ENCODE measurements at places on chromosomes 7 and 10.

DNA sequence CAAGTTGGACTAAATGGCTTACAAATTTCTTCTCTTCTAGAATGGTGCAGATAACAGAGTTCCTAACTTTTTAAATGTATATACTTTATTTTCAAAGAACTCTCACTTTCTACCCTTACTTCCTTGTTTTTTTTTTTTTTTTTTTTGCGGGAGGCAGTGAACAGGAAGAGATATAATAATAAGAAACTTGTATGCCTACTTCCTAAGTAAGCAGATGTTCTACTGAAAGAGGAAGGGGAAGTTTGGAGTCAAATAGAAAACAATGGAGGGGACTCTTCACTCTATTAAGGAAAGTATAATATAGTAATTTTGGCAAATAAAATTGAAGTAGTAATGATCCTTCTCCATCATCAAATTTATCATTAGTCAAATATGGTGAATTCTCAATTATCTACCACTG is 754.0 kb downstream of the KCNMA1 start:
- DNase-seq, result no peak

DNA sequence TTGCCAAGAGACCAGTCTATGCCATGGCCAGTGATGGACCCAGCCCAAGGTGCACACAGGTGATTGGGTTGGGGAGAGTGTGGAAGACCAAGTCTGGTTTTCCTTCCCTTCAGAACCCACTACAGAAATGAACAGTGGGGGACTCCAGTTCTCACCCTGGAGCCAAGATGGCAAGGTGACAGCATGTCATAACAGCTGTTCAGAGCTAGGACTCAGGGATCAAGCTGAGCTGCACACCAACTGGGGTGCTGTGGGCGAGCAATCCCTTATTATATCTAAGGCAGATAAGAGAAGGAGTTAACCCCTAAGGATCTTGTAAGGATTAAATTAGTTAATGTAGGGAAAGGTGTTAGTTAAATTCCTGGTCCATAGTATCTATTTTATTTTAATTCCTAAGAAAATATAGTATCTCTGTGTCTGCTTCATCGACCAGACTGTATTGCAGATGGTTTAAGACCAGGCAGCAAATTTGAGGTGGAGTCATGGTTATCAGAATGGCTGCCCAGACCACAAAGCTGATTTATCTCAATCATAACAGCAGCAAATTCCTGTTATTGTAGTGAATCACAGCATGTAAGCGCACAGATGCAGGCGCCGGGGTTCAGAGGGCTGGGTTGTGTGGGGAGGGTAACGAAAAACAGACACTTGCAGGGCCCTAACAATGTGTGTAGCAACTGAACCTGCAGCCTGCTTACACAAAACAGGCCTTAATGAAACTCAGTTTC is 208.7 kb upstream of the ZNF32 start:
- no peak for DNase-seq

- no peak for DNase-seq
Observed at GRCh38 chr7:109956916-109957315, 1134.0 kb upstream of the LRRN3 start.

- DNase-seq, result no peak
Observed at GRCh38 chr10:5544216-5544805, 19.6 kb downstream of the CALML3 start.

DNA sequence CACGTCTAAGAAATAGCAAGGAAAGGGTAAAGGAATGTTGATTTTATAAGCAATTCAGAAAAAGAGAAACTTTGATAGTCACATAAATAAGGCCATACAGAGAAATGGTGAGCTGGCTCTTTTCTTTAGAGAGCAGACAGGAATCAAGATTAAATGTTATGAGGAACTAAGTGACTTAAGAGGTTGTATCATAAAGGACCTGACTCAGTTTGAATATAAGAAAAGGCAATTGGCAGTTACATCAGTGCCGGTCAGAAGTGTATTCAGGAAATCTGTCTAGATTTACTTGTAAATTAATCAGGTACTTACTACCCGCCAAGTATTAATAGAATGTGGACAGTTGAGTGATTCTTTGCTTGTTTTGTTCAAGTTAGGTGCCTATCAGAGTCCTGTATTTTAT is 2.1 kb downstream of the MRPL32 start:
- no peak for DNase-seq

DNA sequence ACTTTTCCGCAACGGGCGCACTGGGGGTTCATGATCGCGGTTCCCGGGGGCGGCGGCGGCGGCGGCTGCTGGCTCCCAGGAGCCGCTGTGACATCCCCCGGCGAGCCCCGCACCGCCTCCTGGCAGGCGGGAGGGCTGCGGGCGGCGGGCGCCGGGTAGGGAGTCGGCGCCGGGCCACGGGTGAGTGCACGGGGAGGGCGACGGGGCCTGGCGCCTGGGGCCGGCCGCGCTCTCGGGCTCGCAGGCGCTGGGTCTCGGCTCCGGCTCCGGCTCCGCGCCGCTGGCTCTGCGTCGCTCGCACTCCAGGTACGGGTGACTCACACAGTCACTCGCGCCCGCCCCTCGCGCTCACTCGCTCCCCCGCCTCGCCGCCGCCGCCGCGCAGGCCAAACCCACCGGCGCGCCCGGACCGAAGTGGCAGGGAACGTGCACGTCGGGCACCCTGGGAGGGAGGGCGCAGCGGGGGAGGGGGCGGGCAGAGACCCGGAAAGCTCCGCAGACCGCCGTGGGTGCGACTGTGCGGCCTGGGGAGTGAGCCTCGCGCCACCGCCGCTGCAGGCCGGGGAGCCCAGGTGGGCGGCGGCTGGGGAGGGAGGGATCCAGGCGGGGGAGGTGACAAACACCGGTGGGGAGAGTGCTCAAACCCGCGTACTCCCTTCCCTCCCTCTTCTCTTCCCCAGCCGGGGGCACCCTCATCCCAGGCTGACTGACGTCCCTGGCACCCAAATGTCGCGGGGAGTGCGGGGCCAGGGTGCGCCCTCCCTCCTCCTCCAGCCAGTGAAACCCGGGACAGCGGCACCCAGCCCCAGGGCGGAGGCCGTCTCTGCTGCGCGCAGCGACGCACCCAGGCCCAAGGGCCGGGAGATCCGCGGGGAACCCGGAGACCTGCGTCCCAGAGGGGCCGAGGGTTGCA is 276.9 kb upstream of the NEBL start:
- DNase-seq, result peak; percentile 82

- no peak for DNase-seq
Observed at GRCh38 chr7:2974093-2974819, 69.4 kb downstream of the CARD11 start.

GRCh38 chr7:74115326-74115725 is 31.7 kb downstream of the LIMK1 start:
- peak; percentile 21 for DNase-seq

DNA sequence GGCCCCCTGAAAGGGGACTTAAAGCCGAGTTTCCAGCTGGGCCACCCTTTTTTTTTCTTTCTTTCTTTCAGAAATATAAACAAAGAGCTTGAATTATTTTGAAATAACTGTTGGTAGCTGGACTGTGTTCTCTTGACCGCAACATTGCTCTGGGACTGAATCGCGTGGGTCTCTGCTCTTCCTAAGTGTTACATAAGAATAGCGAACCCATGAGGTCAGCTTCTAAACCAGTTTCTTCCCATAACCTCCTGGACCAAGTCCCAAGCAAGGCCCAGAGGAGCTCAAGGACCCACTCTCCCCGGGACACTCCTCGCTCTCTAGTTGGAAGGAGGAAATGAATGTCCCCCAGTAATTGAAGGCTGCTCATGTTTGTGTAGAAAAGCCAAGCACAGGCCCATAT is 91.1 kb downstream of the CXCL12 start:
- DNase-seq, result no peak

GRCh38 chr10:70541736-70542564 is 60.6 kb downstream of the PRF1 start:
- DNase-seq, result no peak

DNA sequence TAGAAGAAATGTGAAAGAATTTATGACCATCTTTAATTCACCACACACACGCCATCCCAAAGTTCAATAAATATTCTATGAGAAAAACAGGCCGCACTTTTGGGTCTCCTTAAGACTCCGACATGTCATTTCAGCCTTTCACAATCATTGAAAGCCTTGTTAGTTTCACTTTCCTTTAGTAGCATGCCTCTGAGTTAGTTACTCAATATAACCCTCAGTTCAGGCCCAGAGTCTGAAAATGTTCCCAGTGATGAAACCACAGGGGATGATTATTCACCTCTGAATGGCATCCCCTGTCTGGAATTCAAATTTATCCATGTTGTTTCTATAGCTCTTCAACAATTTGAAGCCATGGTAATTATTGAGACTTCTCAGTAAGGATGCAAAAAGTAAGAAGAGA is 278.1 kb upstream of the NRP1 start:
- no peak for DNase-seq

DNA sequence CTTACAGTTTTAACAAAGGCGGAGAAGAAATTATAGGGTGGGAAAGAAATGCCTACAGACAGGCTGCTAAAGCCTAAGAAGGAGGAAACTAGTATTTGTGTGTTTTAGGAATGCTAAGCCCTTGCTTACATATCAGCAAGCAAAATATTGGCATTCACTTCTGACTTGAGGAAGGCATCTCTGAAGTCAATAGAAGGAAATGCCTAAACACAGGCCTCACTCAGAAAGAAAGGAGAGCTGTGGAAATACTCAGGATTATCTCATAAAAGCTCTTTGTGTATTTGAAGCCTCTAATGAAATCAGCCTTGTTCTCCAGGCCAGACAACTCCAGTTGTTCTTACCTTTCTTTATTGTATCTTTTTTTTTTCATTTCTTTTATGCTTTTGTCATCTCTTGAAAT is 158.0 kb downstream of the AUTS2 start:
- no peak for DNase-seq

- DNase-seq, result no peak
Observed at GRCh38 chr7:20064974-20065862, 152.0 kb downstream of the MACC1 start.

GRCh38 chr7:44727937-44728262 is 20.7 kb upstream of the ZMIZ2 start:
- no peak for DNase-seq

DNA sequence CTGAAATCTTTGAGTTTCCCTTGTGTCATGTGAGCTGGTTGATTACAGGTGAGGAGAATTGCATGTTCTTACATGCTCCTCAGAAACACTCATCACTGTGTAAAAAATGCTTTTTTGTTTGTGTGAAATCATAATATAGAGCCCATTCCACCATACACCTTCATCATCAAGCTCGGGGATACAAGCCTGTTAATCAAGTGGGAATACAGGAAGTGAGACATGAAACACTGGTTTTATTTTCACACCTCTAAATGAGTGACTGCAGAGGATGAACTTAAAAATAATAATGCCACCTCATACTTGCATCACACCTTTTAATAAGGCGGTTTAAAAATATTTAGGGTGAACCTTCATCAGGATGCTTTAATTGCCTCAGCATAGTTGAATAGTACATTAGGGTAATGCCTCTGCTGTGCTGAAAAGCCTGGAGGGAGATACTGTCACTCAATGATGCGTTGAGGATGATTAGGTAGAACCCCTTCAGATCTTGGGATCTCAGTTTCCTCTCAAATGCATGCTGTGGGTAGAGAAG is 164.6 kb downstream of the AUTS2 start:
- DNase-seq, result no peak

GRCh38 chr7:69199041-69199440 is 399.2 kb upstream of the AUTS2 start:
- no peak for DNase-seq

- DNase-seq, result no peak
Observed at GRCh38 chr10:125373546-125373945, 213.2 kb upstream of the CTBP2 start.

DNA sequence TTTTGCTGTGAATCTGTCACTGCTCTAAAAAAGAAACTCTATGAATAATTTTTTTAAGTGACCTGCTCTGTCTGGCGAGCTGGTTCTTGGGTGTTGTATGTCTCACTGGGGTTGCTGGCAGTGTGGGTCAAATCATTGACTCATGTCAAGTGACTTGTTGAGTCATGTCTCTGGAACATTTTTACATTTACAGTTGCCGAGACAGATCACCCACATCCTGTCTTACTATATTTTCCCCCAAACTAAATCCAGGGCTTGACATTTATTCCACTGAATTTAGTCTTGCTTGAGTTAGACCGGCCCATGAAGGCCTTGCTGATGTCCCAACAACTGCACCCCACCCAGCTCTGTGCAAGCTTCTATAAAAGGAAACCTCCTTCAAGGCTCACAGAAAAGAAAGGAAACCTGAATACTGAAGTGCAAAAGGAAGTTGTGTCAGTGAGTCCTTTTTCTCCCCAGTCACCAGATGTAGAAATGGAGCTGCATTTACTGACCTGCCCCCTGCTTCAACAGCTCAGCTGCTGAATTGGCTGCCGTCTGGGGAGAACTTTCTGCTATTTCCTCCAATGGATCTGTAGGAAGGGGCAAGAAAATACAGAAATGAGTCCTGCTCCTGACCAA is 290.3 kb downstream of the TNS3 start:
- DNase-seq, result peak; percentile 56

DNA sequence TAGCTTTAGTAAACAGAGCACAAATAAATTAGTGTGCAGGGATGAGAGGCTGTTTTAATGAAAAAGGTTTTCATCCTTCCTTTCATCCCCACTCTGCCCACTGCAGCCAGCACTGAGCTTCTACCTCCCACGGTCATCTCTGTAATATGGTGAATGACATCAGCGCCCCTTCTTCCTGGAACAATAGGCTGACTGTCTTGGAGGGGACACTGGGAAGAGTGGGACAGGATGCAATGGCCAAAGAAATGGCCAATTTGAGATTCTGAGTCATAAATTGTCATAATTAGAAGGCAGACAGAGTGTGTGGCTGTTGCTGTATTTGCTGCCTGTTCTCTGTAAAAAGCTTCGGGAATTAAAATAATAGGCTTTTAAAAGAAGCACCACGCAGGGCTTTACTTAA is 126.7 kb upstream of the CALN1 start:
- no peak for DNase-seq

GRCh38 chr10:85863301-85864172 is 503.1 kb downstream of the GRID1 start:
- no peak for DNase-seq

- no peak for DNase-seq
Observed at GRCh38 chr10:126518218-126519080, 130.2 kb upstream of the ADAM12 start.

DNA sequence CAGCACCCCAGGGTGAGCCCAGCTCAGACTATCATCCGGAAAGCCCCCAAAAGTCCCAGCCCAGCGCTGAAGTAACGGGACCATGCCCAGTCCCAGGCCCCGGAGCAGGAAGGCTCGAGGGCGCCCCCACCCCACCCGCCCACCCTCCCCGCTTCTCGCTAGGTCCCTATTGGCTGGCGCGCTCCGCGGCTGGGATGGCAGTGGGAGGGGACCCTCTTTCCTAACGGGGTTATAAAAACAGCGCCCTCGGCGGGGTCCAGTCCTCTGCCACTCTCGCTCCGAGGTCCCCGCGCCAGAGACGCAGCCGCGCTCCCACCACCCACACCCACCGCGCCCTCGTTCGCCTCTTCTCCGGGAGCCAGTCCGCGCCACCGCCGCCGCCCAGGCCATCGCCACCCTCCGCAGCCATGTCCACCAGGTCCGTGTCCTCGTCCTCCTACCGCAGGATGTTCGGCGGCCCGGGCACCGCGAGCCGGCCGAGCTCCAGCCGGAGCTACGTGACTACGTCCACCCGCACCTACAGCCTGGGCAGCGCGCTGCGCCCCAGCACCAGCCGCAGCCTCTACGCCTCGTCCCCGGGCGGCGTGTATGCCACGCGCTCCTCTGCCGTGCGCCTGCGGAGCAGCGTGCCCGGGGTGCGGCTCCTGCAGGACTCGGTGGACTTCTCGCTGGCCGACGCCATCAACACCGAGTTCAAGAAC is 1.1 kb downstream of the VIM start:
- peak; percentile 85 for DNase-seq
